Astrocyte of the hippocampus (primary cell): ENCODE measurements at places on chromosomes 11 and 22.
A peak's percentile ranks its signal among the peaks of the same experiment; 100 is the strongest.

GRCh38 chr11:75427181-75427580 is 5.8 kb downstream of the KLHL35 start:
- DNase-seq, result no peak

DNA sequence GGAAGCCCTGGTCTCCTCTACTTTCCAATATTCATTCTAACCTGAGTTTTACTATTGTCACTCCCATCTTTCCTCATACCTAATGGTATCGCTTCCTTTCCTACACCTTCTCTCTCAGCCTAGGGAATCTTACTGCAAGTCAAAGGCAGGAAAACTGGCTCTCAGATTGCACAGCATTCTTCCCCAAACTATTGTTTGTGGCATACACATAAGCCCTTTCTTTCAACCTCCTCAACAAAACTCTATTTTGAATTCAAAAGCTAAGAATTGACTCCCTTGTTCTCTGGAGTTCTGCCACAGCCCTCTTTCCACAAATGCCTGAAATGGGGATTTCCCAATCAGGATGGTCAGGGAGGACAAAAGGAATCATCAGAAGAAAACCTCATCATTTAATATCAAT is 181.5 kb downstream of the FAM76B start:
- DNase-seq, result peak; percentile 41

DNA sequence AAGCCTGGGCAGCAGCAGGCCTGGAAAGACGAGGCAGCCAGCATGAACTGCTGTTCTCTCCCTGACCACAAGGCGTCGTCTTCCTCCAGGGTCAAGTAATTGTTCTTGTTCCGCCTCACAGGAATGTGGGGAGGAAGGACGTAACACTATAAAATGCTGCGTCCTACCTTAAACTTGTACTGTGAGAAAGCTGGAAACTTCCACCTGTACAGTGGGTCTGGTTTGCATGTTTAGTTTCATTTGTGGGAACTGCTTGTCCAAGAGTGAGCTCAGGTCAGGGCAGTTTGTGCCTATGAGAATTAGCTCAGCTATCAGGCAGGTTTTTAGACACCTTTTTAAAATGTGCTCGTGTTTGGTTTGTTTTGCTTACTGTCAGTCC is 55.2 kb downstream of the PANX1 start:
- peak; percentile 80 for DNase-seq

DNA sequence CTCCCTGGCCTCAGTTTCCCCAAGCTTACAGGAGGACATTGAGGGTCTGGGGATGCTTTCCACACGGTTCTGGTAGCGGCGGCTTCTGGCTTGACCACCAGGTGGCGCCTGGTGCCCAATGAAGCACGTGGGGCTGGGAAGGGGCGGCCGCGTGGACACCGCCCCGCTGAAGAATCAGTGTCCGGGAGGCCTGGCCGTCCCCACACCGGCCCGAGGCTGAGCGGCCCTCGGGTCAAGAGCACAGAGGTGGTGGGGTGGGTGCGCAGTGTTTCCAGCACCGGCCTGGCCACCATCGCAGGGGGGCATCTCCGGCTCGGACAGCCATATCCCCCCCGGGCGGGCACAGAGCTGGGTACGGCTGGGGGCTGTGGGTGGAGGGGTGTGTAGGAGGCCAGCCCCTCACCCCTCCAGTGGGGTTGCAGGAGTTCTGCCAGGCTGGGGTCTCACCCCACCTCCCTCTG is 27.8 kb upstream of the PPARA start:
- peak; percentile 87 for DNase-seq

DNA sequence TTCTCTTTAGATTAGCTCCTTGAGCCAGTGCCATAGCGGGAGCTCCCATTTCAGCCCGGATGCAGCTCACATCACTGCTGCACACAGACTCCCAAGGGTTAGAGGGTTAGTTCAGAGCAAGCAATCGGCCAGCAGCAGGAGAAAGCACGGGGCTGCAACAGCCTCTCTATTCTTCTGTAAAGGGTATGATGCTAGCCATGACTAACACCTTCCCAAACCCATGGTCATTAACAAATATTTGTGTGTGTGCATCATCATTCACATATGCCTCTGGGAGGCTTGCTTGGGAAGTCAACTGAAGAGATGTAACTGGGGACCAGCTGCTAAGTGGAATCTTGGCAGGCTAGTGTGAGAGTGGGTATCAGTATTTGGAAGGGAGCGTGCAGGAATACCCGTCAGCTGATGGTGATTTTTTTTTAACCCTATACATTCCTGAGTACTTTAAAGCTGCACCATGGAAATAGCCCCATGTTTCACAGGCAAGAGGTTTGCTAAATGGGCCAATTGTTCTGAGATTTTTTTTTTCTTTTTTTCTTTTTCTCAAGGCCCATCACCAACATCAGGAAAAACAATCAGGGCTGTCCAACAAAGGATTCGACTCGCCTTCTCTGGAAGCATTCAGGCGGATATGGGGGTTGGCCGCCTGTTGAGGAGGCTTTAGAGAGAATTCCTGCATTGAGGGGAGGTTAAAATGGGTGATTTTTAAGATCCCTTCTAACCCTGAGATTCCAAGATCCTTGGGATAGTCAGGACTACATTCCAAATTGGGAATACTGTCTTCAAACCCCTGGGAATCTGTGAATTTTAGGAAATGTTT is 33.2 kb upstream of the CCDC89 start:
- DNase-seq, result peak; percentile 96

DNA sequence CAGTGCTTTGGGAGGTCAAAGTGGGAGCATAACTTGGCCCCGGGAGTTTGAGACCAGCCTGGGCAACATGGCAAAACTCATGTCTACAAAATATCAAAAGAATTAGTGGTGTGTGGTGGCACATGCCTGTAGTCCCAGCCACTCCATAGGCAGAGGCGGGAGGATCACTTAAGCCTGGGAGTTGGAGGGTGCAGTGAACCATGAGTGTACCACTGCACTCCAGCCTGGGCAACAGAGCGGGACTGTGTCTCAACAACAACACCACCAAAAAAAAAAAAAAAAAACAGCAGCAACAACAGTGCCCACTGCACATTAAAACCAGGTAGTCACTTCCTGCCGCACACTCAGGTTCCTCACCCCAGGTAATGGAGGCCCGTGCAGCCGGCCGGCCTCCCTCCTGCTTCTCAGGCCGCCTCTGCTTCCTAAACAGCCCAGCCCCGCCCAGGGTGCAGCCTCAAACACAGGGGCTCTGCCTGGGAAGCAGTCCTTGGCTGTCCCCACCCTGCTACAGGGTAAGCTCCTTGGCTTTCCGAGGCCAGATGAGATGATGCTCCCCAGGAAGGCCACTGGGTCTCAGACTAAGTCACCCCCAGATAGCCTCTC is 318.3 kb downstream of the SHANK2 start:
- DNase-seq, result no peak

DNA sequence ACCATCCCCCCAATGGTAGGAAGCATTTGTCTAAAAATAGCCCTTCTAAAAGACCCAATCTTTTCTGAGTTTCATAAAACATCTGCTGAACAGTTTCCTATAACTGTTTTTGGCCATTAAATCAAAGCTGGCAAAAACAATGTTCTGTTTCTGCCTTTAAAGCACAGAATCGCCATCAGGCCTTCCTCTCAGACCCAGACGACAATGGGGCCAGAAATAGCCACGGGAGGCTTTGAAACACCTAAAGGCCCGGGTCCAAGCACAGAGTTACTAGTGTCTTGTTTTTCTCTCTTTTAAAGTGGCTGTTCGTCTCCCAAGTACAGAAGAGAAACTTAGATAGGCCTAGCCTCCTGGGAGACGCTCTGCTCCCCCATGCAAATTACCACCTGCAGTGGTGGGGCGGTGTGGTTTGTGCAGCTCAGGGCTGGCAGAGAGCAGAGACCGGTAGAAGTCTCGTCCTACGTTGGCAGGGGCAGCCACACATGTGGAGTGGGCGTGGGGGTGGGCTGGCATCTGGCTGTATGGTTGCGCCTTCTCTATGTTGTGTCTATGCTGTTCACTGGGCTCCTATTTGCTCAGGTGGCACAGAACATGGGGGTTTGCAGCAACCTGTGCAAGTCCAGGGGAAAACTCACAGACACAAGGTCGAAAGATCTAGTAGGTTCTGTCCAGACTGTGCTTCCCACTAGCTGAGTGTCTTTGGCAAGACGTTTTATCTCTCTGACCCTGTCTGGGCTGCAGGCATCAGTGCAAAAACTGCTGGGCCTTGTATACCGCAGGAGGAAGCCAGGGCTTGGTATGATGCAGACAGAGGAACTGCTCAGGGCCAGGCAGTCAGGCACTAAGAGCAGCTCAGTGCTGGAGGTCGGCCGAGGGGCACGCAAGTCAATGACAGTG is 23.6 kb upstream of the ETS1 start:
- no peak for DNase-seq

- no peak for DNase-seq
These were observed 22.1 kb downstream of the MTFP1 start for GRCh38 chr22:30447656-30448055.

DNA sequence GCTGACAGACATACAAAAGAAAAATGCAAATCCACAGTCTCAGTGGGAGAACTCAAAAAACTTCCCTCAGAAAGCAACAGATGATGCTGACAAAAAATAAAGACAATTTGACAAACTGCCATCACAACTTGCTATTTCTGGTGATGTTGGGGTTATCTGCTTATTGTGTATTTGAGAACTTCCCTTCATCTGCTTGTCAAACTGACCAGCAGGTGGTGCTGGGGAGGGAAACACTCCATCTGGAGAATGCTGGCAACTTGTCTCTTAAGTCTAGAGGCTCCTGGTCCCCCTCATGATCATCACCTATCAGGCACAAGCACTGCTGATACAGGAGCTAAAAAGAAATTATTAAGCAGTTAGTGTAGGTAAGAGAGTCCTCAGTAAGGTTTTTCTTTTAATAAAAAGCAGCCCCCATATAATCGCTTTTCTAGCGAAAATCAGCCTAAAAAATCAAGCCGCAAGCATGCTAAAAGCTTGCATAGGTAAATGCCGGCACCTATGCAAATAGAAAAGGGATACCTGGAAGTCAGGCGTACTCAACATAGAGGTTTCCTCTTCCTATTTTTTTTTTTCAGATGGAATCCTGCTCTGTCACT is 9.8 kb upstream of the FAM111B start:
- peak; percentile 65 for DNase-seq

GRCh38 chr11:12662101-12662689 is 12.0 kb upstream of the TEAD1 start:
- no peak for DNase-seq

DNA sequence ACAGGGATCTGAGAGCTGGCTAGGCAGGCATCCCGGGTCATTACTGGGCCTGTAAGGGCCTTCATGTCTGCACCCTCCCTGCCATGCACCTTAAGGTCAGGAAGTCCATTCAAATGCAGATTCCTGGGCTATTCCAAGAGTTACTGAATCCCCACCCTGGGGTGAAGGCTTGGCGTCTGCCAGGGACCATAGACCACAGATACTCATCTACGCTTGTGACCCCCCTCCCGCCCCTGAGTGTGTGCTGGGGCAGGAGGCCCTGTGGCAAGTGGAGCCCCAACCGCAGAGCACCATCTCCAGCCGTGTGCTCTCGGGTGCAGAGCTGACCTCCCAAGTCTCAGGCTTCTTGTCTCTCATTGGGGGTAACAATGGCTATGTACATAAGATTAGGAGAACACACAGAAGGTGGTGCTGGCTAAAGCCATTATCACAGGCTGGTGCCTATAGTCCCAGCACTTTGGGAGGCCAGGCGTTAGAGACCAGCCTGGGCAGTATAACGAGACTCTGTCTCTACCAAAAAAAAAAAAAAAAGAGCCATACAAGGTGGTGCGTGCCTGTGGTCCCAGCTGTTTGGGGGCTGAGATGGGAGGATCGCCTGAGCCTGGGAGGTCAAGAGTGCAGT is 19.1 kb upstream of the KCNQ1OT1 start:
- no peak for DNase-seq

DNA sequence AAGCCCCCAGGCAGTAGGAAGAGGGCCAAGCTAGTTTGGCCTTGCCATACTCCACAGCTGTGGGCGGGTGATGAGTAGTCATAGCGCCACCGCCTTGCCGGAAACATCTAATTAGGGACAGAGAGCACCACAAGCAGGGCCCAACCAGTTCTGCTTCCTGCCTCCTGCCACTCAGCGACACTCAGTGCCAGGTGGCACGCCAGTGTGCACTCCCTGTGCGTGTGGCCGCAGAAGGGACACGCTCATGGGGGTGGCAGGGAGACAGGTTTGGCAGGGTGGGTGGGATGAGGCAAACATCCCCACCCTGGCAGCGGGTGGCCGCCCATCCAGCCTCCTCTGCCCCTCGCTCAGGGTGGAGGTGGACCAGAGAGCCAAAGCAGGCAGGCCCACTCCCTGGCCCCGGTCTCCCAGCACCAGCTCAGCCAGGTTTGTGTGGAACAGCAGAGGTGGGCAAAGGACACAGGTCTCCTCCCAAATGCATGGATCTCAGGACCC is 4.9 kb downstream of the OVOL1 start:
- no peak for DNase-seq

- no peak for DNase-seq
These were observed 189.1 kb upstream of the FAT3 start for GRCh38 chr11:92035488-92035887.

GRCh38 chr22:37925767-37926166 is 19.7 kb downstream of the MICALL1 start:
- DNase-seq, result no peak

DNA sequence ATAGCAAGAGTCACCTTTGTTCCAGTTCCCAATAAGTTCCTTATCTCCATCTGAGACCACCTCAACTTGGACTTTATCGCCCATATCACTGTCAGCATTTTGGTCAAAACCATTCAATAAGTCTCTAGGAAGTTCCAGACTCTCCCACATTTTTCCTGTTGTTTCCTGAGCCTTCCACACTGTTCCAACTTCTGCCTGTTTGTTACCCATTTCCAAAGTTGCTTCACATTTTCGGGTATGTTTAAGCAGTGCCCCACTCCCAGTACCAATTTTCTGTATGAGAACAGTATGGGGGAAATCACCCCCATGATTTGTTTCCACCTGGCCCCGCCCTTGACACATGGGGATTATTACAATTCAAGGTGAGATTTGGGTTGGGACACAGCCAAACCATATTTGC is 26.7 kb downstream of the BCL2L13 start:
- no peak for DNase-seq

GRCh38 chr11:16179676-16180075 is 176.7 kb downstream of the SOX6 start:
- DNase-seq, result no peak

DNA sequence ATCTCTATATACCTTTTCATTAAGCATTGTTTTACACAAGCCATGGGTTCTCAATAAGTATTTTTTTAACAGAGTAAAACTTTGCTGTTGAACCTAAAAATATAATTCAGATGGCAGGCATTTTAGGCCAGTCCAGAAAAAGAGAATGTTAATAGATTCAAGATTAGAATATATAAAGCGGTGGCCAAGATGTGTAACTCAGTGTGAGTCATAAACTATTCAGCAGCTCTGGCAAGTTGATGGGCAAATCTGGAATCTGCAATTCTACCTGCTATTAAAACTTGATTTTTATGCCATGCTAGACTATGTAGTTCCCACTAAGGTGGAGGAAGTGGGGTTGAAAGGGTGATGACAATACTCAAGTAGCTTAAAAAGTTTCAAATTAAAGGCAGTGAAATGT is 45.4 kb downstream of the CASP12 start:
- DNase-seq, result peak; percentile 47
